ENCODE measurements at places on chromosomes 6 and 20.
A peak's percentile ranks its signal among the peaks of the same experiment; 100 is the strongest.

DNA sequence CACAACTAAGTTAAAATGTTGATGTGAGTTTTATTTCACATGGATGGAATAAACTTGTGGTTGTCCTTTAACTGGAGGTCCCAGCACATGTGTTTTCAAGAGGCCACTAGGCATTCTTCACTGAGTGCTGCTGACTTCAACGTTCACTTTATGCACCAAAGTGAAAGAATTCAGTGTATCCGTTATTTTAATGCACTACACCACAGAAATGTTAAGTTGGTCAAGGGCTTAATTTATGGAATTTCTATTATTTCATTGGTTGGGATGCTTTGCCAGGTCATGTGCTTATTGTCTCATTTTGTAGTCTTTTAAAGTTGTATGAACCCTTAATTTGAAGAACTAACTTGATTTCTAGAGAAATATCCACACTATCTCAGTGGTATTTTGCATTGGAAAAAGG is 106.4 kb downstream of the PPP1R14C start:
- no peak for DNase-seq

DNA sequence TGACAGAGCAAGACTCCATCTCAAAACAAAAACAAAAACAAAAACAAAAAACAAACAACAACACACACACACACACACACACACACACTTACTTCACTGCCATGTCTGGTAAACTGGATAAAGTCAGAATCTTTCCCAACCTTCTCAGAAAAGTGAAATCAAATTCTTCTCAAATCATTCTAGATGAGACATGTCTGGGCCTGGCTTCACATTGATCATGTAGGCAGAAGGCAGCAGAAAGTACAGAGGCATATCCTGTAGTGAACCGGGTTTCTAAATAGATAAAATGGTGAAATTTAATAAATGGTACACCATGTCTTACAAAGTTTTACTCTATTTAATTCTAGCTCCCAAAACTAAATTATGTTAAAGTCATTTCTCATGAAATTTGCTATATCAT is 14.9 kb upstream of the MRS2 start:
- no peak for DNase-seq

DNA sequence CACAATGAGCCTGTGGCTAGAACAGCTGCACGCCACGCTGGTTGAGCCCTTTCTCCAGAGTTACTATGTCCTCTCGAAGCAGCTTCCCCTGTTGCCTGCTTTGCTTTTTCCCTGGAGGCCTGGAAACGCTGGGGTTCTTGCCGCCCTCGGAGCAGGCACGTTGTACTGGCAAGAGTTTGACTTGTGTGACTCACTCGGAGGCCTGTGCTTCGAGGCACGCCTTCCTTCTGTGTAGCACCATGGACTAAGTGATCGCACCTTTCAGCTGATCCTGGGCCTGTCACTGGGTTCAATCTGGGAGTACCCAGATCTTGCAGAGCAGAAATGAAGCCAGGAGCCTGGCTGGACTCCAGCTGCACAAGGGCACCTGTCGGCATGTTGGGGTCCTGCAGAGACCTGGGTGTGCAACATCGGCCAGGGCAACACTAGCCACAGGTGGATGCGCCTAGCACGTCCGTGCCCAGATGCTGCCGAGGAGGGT is 5.2 kb downstream of the INSM1 start:
- DNase-seq = no peak

DNA sequence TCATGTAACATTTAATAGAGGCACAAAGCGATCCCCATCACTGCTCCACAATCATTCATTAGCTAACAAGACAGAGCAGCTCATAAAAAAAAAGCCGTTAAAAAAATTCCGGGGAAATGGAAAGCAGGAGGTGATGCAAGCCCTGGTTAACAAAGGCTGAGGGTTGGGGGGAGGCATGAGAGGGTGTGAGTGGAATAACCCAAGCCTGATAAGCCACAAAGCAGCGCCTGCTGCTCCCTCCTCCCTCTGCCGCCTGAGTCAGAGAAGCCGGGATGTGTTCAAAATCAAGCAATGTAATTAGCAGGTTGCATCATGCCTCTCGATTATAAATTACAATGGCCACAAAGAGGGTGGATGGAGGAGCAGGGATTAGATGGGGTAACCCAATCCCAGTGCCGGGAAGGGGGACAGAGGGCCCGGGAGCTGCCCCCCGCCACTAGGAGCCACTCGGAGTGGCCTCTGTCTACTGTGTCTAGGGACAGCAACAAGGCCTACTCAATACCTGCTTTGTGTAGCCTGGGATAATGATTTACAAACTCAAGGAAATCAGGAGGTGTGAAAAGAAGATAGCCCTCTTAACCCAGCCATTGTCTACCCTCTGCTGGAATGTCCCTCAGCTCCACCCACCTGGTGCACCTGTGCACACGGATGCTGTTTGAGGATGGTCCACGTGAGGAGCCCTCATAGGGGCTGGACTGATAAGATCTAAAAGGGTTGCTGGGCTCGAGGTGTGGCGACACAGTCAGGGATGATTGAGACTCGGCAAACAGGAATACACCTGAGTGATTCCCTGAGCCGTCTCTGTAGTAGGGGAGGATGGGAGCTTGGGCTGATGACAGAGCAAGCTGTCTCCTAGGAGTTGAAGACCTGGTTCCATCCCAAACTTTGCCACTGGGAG is 156.9 kb downstream of the VEGFA start:
- no peak for DNase-seq

- no peak for DNase-seq
Measured at GRCh38 chr20:61230166-61230565, 21.9 kb upstream of the CDH4 start.

DNA sequence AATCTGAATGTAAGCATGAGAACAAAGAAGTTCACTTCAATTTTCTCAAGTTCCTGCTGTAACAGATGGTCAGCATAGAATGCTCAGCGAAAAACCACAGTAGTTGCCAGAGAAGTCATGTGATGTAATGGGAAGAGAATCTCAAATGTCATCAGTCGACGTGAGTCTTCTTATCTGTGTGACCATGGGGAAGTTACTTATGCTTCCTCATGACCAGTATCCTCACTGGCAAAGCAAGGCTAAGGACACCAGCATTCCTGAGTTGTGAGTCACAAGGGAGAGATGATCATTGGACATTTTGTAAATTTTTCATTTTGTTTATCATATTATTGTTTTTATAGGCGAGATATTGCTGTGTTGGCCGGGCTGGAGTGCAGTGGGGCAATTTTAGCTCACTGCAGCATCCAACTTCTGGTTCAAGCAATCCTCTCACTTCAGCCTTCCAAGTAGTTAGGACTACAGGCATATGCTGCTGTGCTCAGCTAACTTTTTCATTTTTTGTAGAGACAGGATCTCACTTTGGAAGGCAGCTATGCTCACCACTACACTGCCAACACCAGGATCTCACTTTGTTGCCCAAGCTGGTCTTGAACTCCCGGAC is 21.9 kb downstream of the SGK1 start:
- DNase-seq = peak; percentile 21

DNA sequence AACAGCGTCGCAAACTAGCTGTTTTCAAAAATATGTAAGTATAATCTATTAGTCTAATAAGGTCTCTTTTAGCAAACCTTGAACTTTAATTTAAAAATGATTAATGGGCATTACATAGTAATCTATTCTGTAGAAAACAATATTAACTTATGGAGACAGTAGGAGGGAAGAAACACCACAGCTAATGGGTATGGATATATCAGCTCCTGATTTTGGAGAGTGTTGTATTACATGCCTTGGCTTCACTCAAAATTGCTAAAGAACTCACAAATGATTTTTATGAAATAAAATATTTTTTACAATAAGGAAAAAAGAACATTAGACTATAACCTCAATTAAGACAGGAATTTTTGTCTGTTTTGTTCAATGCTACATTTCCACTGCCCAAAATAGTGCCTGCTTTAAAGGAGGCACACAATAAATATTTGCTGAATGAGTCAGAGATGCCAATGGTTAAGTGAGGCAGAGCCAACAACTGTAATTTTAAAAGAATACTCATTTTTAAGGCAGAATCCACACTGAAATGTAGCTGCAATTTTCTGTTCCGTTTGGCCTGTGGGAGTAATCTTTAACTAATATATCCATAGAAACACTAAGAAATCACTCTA is 15.7 kb downstream of the ATG5 start:
- DNase-seq = no peak

DNA sequence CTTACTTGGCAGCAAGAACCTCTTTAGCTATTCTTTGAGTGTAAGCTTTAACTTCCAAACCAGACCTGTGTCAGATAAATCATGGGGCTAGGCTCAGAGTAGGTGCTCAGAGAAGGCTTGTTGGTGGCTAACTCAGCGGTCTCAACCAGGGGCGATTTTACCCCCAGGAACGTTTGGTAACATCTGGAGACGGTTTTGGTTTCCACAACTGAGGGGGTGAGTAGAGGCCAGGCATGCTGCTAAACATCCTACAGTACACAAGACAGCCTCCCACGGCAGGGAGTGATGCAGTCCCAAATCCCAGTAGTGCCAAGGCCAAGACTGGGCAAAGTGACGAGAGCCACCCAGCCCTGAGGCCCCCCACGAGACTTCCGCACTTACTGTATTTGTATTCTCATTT is 59.2 kb downstream of the RAB44 start:
- no peak for DNase-seq

GRCh38 chr6:44349904-44350649 is 7.6 kb downstream of the SPATS1 start:
- DNase-seq = no peak

DNA sequence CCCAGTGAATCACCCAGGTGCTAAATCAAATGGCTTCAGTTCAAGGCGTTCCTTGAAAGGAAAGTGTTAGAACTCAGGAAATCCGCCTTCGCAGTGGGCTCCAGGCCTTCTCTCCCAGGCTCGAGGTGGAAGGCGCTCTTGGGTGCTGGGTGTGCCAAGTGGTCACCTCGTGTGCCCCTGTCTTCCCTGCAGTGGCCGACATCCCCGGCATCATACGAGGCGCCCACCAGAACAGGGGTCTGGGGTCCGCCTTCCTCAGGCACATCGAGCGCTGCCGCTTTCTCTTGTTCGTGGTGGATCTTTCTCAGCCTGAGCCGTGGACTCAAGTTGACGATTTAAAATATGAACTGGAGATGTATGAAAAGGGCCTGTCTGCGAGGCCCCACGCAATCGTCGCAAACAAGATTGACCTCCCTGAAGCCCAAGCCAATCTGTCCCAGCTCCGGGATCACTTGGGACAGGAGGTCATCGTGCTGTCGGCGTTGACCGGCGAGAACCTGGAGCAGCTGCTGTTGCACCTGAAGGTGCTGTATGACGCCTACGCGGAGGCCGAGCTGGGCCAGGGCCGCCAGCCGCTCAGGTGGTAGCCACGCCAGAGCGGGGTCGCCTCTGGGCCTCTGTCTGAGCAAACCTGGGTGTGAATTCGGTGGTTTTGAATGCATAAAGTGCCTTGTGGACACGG is 17.8 kb downstream of the MTG2 start:
- DNase-seq = no peak

- no peak for DNase-seq
Measured at GRCh38 chr6:116424001-116424400, 37.2 kb upstream of the CALHM6 start.

DNA sequence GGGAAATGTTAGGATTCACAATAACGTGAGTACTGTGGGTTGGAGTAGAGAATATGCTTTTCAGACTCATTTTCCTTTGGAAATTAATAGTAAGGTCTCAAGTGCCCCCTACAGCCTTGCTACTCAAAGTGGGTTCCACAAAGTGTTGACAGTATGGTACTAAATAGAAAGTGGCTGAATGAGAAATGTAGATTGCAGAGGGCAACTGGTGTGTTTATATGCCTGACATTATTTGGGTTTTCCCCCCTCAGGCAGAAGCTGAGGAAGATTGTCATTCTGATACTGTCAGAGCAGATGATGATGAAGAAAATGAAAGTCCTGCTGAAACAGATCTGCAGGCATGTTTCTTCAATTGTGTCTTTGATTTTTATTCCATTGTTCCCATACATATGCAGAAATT is 5.6 kb downstream of the FBXO9 start:
- DNase-seq = peak; percentile 31

GRCh38 chr6:119661628-119662027 is 312.1 kb upstream of the MAN1A1 start:
- no peak for DNase-seq

DNA sequence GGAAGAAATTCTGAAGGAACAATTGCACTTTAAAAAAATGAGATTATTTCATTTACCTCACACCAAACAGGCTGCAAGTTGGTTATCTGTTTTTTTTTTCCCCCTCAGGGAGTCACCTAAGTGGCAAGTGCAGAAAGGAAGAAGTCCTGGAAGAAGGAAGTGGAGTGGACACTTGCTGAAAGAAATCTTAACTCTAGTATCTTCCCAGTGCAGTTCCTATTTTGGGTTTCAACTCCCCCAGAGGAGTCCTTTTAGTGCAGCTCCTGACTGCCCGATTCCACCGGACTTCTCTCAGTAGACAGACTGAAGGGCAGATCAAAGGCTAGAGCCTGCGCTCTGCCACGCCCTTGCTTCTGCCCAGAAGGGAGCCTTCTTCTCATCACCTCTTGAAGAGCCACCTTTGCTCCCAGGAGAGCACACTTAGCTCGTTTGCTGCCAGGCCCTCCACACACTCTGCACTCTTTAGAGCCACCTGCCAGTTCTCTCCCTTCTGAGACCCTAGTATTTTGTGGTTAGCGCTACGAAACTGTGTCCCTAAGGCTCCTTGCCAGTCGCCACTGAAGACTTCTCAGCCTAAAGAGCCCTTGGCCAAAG is 4.9 kb downstream of the MTCL3 start:
- DNase-seq = no peak

DNA sequence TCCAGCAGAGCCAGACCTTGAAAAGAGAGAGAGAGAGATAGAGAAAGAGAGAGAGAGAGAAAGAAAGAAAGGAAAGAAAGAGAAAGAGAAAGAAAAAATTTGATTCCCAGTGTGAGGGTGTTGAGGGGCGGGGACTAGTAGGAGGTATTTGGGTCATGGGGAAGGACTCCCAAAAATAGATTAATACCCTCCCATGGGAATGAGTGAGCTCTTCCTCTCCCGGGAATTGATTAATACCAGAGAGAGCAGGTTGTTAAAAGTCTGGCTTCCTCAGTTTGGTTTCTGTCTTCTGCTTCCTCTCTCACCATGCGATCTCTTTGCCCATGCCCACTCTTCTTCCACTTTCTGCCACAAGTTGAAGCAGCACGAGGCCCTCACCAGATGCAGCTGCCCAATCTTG is 28.8 kb upstream of the CFAP206 start:
- no peak for DNase-seq

GRCh38 chr6:41348934-41349333 is 13.5 kb downstream of the NCR2 start:
- DNase-seq = no peak

DNA sequence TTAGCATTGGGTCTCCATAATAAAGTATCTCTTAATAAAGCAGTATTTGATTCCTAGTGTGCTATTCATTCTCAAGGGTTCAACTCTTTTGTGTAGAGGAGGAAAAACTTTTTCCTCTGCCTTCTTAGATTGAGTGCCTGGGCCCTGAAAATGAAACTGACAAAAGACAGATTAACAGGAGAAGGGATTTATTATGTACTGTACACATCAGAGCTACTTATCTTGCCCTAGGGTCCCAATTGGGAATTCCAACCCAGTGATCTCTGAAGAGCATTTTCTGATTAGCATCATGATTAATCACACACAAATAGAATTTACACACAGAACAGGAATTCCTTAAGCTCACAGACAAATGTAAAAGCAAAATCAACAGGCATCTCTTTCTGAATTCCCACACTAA is 128.9 kb downstream of the CD164 start:
- no peak for DNase-seq
